ENCODE measurements at places on chromosomes 12 and 14.

GRCh38 chr12:131111446-131111845 lies 157.7 kb downstream of the ADGRD1 start:
- H3K4me3 ChIP-seq: no peak overlapping the region
- no peaks in the 10 kb centered on the region for H3K36me3 ChIP-seq
- no peaks in the 10 kb centered on the region for H3K4me1 ChIP-seq
- no peaks in the 10 kb centered on the region for H3K27me3 ChIP-seq

DNA sequence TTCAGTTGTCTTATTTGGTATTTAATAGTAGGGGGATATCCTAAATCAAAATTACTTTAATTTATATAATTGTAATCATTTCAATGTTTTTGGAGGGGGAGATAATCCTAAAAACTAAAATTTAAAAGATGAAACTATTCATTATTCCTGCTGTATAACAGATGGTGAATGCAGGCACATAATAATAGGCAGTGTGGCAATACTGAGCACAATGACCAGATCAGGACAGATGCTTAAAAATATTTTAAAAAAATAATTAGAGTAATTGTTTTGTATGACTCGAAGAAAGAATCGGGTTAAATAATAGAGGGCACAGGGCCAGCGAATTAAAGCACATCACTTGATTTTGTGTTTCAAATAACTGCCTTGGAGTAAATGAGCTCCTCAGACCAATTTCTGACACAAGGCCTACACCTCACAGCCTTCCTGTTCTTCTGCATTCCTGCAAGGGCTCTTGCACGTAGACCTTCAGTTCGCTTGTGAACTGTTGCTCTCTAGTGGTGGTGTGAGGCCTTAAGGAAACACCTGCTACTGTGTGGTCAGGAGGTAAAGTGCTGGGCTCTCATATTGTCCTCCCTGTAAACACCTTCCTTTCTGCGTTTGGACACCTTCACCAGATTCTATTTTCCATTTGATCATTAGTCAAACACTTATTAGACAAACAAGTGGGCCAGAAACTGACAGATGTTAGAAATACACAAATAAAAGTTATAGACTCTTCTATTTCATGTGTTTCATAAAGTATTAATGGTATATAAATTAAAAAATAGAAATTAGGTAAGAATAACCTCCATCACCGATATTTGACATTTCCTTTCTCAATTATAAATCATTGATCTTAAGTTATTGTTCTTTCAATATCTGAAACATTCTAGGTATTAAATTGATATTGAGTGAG lies 29.3 kb upstream of the KLRF1 start:
- H3K27ac ChIP-seq: no peak overlapping the region
- DNase-seq: peak; percentile 52
- H3K27me3 ChIP-seq: no peaks in the 10 kb centered on the region
- H3K36me3 ChIP-seq: no peaks in the 10 kb centered on the region

- H3K27me3 ChIP-seq: no peaks in the 10 kb centered on the region
- no peak overlapping the region for H3K4me3 ChIP-seq
- peaks cover 27% of the 10 kb centered on the region for H3K4me1 ChIP-seq
- no peaks in the 10 kb centered on the region for H3K36me3 ChIP-seq
- H3K27ac ChIP-seq: peak overlapping the region; percentile 44
Measured at GRCh38 chr14:69079188-69079742, 73.7 kb downstream of the DCAF5 start.

- H3K27ac ChIP-seq: no peak overlapping the region
- no peak overlapping the region for H3K4me3 ChIP-seq
- no peaks in the 10 kb centered on the region for H3K36me3 ChIP-seq
- DNase-seq: no peak
- H3K27me3 ChIP-seq: no peaks in the 10 kb centered on the region
- H3K4me1 ChIP-seq: no peaks in the 10 kb centered on the region
Measured at GRCh38 chr14:92460916-92461579, 52.5 kb upstream of the RIN3 start.

- H3K27me3 ChIP-seq: no peaks in the 10 kb centered on the region
- no peak overlapping the region for H3K27ac ChIP-seq
- no peak overlapping the region for H3K4me3 ChIP-seq
Measured at GRCh38 chr12:61896436-61896835, 363.8 kb upstream of the USP15 start.

DNA sequence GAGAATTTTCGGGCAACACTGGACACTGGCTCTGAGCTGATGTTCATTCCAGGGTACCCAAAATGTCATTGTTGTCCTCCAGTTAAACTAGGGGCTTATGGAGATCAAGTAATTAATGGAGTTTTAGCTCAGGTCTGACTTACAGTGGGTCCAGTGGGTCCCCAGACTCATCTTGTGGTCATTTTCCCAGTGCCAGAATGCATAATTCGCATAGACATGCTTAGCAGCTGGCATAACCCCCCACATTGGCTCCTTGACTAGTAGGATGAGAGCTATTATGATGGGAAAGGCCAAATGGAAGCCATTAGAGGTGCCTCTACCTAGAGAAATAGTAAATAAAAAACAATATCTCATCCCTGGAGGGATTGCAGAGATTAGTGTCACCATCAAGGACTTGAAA lies 818.9 kb downstream of the TMTC2 start:
- no peaks in the 10 kb centered on the region for H3K36me3 ChIP-seq
- DNase-seq: no peak
- no peak overlapping the region for H3K27ac ChIP-seq
- no peaks in the 10 kb centered on the region for H3K27me3 ChIP-seq

- no peaks in the 10 kb centered on the region for H3K27me3 ChIP-seq
- no peak overlapping the region for H3K27ac ChIP-seq
- no peak for DNase-seq
- no peak overlapping the region for H3K4me3 ChIP-seq
- H3K4me1 ChIP-seq: no peaks in the 10 kb centered on the region
- no peaks in the 10 kb centered on the region for H3K36me3 ChIP-seq
Measured at GRCh38 chr12:125689576-125690410, 624.6 kb downstream of the AACS start.

DNA sequence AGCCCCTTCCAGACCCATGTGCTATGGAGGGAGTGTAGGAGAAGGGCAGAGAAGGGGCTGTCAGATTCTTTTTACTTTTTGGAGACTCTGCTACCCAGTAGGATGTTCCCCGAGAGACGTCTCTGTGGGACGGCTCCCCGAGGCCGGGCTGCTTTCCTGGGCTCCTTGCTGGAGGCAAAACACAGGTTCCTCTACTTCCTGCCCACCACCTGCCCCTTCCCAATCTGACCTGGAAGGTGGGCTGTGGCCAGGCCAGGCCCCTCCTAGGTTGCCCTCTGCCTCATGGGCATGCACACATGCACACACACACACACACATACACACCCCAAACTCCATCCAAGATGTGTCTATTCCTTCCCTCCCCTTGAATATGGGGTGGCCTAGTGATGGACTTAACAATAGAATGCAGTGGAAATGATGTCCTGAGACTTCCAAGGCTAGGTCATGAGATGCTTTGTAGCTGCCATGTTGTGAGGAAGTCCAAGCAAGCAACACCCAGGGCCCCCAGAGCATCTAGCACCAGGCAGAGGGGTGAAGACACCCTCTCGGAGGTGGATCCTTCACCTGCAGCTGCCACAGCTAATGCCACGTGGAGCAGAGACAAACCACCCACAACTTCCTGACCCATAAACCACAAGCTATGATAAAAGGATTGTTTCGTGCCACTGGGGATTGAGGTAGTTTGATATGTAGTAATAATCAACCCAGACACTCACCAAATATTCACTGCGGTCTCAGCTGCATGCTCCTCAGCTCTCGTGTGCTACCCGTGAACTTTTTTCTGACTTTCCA lies 1.6 kb upstream of the ASB2 start:
- H3K4me1 ChIP-seq: no peaks in the 10 kb centered on the region
- H3K27me3 ChIP-seq: no peaks in the 10 kb centered on the region
- H3K27ac ChIP-seq: no peak overlapping the region

DNA sequence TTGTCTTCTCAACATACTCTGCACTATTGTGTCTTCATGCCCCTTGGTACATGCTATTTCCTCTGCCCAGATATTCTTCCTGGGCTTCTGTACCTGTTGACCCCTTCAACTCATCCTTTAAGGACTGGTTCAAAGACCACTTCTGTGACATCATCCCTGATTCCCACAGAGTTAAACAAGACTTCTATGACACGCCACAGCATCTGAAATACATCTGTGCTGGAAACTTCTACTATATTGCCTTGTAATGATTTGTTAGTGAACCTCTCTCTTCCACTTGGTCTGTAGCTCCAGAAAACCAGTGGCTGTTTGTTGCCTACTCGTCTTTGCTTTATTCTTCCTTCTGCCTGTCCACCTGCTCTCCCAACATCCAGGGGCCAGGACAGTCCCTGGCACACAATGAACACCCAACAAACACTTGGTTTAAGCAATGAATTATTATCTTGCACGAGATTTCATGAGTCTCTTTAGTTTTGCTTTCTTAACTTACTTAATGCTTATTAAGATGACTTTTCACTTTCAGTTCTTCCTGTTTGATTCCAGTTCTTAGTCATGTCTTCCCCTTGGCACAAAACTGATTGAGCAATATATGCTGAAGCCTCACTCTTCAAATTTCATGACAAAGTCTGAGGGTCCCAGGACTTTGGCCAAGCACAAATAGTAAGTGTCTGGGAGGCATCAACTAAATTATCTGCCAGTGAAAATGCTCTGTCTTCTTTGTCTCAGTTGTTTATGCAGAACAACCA lies 485.9 kb downstream of the APAF1 start:
- no peak overlapping the region for H3K4me3 ChIP-seq
- DNase-seq: no peak
- H3K27me3 ChIP-seq: no peaks in the 10 kb centered on the region
- no peak overlapping the region for H3K27ac ChIP-seq
- no peaks in the 10 kb centered on the region for H3K36me3 ChIP-seq

GRCh38 chr14:106419376-106419965 lies 893.1 kb downstream of the TMEM121 start:
- H3K27ac ChIP-seq: no peak overlapping the region
- H3K27me3 ChIP-seq: no peaks in the 10 kb centered on the region
- no peaks in the 10 kb centered on the region for H3K4me1 ChIP-seq
- H3K36me3 ChIP-seq: no peaks in the 10 kb centered on the region
- no peak overlapping the region for H3K4me3 ChIP-seq

DNA sequence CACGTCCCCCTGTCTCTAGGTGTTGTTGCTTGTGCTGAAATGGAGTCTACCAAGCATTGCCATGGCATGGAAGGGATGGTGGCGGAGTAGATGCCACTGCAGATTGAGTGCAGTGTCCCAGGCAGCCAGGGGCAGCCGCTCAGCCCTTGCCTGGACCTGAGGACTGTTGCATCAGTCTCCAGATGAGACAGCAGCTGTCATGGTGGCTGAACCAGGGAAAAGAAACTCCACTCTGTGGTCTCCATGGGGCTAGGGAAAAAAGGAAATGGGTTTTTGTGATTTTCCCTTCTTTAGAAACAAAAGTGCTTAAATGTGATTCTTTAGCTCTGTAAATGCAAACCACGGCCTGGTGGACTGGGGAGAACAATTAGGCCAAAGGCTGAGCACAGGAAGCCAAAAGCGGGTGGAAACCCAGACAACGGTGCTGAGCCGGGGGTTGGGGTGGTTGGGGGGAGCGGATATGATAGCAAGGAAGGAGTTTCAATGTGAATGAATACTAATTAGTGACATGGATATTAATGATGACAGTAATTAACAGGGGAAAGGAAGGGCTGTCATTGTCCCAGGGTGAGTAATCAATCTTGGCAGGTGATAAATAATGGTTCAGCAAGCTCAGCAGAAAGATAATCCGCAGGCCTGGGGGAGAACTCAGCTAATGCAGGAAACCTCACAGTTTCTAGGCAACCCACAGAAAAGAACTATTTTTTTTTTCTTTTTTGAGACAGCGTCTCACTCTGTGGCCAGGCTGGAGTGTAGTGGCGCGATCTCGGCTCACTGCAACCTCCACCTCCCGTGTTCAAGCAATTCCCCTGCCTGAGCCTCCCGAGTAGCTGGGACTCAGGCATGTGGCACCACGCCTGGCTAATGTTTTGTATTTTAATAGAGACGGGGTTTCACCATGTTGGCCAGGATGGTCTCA lies 442.6 kb downstream of the DPF3 start:
- H3K4me1 ChIP-seq: no peaks in the 10 kb centered on the region
- no peaks in the 10 kb centered on the region for H3K36me3 ChIP-seq
- no peaks in the 10 kb centered on the region for H3K27me3 ChIP-seq
- no peak overlapping the region for H3K4me3 ChIP-seq
- peak; percentile 11 for DNase-seq

- H3K4me3 ChIP-seq: no peak overlapping the region
- H3K27me3 ChIP-seq: no peaks in the 10 kb centered on the region
- no peaks in the 10 kb centered on the region for H3K36me3 ChIP-seq
- no peak overlapping the region for H3K27ac ChIP-seq
- no peaks in the 10 kb centered on the region for H3K4me1 ChIP-seq
Measured at GRCh38 chr12:94909663-94910062, 93.8 kb downstream of the NDUFA12 start.

DNA sequence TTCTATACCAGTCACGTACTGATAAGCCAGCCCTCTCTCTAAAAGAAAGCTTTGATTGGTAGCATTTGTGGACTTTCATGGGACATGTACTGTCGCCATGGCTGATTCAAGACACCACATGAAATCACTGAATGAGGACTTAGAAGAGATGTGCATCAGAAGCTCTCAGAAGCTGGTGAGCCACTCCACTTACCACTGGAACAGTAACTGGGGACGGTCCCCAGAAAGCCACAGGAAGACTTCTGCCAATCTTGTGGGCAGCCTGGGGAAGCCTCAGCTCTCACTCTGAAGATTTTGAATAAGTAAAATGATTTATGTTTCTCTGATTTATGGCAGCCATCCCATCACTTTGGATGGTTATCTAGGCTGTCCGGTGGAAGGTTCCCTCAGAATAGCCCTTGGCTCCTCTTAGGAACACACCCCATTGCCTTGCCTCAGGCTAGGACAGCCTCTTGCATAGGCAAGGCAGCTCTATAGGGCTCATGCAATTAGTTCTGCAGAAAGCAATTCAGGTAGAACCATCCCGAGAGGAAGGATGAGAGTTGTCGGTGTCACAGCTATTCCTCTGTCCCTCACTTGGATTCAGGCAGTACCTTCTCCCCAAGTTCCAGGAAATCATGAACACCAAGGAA lies 9.8 kb downstream of the DHRS1 start:
- no peaks in the 10 kb centered on the region for H3K36me3 ChIP-seq
- no peaks in the 10 kb centered on the region for H3K27me3 ChIP-seq
- H3K4me3 ChIP-seq: no peak overlapping the region
- H3K27ac ChIP-seq: no peak overlapping the region
- DNase-seq: no peak

GRCh38 chr12:46387670-46388069 lies 15.1 kb upstream of the SLC38A2 start:
- no peak for DNase-seq
- no peak overlapping the region for H3K27ac ChIP-seq
- H3K4me3 ChIP-seq: no peak overlapping the region
- H3K4me1 ChIP-seq: peaks cover 25% of the 10 kb centered on the region
- H3K36me3 ChIP-seq: no peaks in the 10 kb centered on the region
- no peaks in the 10 kb centered on the region for H3K27me3 ChIP-seq

DNA sequence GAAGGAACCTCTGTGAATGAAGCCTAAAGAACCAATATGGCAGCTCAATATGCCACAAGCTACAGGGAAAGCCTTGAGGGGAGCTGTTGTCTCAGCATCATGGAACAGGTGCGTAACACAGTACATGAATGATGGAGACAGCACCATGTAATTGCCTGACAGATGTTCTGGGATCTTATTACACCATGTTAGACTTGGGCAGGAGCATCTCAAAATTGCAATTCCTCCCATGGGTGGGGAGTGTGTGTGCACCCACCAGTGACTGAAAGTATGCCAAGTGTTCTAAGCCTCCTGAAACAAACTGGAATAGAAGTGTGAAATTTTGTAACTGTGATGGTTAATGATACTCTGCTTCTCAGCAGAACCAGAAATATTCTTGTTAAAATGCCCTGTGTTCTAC lies 151.0 kb upstream of the SRRM4 start:
- DNase-seq: no peak
- no peak overlapping the region for H3K4me3 ChIP-seq
- no peaks in the 10 kb centered on the region for H3K36me3 ChIP-seq
- H3K4me1 ChIP-seq: no peaks in the 10 kb centered on the region
- no peak overlapping the region for H3K27ac ChIP-seq

- peaks cover 43% of the 10 kb centered on the region for H3K4me1 ChIP-seq
- H3K36me3 ChIP-seq: no peaks in the 10 kb centered on the region
- no peak for DNase-seq
- H3K4me3 ChIP-seq: no peak overlapping the region
Measured at GRCh38 chr12:116922194-116922897, 11.6 kb downstream of the FBXW8 start.

All from body of pancreas (tissue), 4 donors.